H7 (cell line): ENCODE measurements at places on chromosomes 2 and 18.

DNA sequence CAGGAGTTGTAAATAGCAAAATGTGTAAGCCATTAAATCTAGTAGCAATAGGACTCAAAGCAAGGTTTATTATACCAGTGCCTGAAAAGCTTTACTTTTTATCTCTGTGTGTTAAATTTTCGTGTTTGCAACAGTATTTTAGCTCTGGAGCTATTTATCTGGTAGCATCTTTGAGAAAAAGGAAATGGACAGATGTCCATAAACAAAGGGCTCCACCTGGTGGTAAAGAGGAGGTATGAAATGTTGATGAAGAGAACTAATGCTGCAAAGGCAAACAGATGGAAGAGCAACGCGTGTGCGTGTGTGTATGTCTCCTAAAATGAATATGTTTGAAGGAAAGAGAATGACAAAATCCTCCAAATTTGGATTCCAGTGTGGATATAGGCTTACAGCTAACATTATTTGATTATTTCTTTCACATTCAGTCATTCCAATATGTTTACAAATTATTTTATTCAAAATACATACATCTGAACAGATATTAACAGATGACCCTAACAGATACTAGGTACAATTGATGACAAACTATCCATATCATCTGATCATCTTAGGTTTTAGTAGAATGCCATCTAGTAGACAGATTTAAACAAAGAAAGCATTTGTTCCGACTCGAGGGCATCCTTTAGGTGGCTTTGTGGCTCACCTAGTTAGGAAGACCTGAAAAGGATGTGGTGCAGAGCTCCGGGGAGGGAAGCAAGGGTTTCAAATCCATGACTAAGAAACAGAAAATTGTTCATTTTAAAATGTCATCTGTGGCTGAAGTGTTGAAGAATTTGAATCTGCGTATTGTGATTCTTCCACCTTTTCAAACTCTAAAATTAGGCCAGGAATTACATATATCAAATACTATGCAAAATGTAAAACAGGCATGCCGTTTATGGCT, 383.3 kb downstream of the MTX2 start:
- DNase-seq, result no peak

DNA sequence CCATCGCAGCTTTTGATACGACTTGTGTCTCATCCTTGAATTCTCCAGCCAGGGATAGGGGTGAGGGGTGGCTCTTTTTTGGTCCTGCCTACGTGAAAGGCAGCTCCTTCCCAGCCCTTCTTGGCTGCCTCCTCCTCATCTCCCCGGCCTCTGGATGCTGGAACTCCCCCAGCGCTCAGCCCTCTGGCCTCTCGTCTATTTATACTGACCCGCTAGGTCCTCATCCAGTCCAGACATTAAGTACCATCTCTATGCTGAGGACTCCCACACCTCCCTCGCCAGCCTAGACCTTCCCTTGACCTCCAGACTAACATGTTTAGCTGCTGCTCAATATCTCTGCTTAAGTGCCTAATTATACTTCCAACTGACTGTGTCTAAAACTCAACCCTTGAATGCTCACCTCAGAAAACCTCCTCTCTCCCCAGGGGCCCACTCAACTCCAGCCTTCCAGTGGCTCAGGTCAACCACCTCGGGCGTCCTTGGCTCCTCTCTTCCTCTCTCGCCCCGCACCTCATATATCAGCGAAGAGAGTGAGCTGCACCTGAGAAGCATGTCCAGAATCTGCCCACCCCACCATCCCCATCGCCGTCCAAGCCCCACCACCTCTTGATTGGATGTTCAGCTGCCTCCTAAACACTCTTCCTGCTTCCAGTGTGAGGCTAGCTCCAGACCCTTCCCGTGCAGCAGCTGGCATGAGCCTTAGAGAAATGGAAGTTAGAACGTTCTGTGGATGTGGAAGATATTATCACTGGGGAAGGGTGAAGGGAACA, 34.8 kb downstream of the TOGARAM2 start:
- no peak for DNase-seq

GRCh38 chr2:217933617-217933993, 69.2 kb downstream of the TNS1 start:
- no peak for DNase-seq

DNA sequence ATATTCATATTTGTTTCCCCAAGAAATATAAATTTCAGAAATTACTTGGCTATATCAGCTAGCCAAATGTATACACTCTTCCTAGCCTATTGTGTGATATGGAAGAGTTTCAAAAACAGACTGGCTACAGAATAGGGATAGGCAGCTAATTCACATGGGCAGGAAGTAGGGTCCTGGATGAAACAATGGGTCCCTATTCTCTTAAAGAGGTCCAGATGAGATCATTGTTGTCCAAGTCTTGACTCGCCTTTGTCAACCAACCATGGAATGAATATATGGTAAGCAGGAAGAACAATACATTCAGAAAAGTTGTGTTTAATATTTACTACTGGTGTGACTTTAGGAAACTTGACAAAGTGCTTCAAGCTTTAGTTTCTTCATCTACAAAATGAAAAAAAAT, 319.9 kb downstream of the NBAS start:
- no peak for DNase-seq

- DNase-seq, result no peak
Observed at GRCh38 chr2:217926801-217927200, 76.0 kb downstream of the TNS1 start.

DNA sequence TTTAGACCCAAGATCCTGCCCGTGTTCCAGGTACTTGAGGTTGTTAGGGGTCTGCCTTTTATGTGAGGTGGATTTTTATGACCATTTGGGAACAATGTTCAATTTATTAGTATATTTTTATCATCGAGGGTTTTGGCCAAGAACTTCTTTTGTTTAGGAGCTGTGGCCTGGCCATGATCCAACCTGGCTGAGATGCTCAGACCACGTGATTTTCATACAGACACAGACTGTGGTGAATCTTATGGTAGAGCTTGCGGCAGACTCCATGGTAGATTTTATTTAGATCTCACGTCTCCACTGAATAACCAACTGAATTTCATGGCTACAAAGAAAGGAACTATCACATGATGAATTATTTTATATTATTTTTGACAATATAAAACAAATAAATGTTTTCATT, 405.5 kb upstream of the VWC2L start:
- no peak for DNase-seq

DNA sequence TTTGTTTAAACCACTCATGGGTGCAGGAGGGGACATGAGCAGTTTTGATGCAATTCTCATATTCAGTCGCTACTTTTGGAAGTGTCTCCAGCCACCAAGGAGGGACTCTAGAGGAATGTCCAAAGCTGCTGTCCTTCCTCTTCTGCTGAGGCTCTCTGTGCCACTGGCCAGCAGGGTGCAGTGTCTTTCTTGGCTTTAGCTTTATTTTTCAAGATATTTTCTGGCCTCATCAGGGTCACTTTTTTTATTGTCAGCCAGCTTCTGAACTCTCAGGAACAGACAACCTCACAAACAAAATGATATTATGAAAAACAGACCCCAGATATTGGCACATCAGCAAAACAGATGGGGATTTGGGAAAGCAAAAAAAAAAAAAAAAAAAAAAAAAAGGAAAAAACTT, 289.3 kb upstream of the ZSWIM2 start:
- DNase-seq, result no peak

GRCh38 chr18:75915941-75916623, 488.6 kb upstream of the SMIM21 start:
- peak; percentile 98 for DNase-seq

GRCh38 chr2:171513719-171514160, 8.5 kb upstream of the CYBRD1 start:
- no peak for DNase-seq

- DNase-seq, result no peak
Observed at GRCh38 chr2:66693076-66693965, 258.4 kb downstream of the MEIS1 start.

- DNase-seq, result peak; percentile 13
Observed at GRCh38 chr2:127397568-127398238, 9.9 kb upstream of the MAP3K2 start.

DNA sequence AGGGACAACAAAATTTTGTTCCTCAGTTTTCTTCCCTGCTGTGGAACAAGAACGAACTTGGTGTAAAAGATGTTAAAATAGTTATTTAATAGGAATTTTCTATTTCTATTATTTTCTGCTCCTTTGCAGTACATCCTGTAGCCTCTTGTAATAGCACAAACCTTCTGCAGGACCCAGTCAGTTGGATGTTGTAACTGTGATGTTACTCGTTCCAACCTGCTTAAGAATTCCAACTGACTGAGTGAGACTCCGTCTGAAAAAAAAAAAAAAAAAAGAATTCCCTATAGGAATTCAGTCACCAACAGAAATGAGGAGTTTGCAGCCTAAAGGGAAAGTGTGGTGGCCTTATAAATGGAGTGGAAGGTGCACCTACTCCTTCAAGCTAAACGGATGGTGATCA, 46.4 kb upstream of the CDH20 start:
- no peak for DNase-seq

DNA sequence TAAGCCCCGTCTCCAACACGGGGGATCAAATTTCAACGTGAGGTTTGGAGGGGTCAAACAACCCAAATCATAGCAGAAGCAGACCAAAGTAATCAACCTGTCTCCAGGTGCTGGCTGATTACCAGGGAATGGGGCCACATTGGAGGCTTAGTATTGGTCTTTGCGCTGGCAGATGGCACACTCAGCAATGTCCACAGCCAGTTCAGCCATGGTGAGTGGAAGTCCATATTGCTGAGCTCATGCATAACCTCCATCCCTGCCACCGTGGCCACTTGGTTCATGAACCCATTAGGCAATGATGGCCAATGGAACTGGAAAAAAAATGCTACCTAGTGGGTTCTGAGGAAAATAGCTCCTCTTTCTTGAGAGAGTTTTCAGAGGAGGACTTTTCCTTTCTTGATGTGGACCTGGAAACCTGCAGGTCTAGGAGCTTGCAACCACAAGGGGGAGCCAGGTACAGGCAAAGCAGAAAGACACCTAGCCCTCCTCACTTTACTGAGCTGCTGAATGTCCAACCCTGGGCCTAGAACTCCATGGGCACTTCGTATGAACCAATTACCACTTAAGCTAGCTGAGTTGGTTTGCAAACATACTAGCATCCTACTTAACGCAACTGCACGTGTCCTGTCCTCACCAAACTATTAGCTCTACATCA, 128.0 kb upstream of the GYPC start:
- DNase-seq, result peak; percentile 53

- no peak for DNase-seq
Observed at GRCh38 chr2:134674687-134675086, 44.1 kb downstream of the TMEM163 start.
